ENCODE measurements at places on chromosomes 3 and 15.

- DNase-seq, result no peak
These were observed 18.6 kb downstream of the MTHFS start for GRCh38 chr15:79878078-79878705.

GRCh38 chr3:186920301-186920700 lies 10.0 kb upstream of the ST6GAL1 start:
- DNase-seq, result no peak

- peak; percentile 5 for DNase-seq
These were observed 70.1 kb upstream of the GLCE start for GRCh38 chr15:69090197-69090948.

- no peak for DNase-seq
These were observed 253.6 kb upstream of the CFAP20DC start for GRCh38 chr3:59303452-59303851.

DNA sequence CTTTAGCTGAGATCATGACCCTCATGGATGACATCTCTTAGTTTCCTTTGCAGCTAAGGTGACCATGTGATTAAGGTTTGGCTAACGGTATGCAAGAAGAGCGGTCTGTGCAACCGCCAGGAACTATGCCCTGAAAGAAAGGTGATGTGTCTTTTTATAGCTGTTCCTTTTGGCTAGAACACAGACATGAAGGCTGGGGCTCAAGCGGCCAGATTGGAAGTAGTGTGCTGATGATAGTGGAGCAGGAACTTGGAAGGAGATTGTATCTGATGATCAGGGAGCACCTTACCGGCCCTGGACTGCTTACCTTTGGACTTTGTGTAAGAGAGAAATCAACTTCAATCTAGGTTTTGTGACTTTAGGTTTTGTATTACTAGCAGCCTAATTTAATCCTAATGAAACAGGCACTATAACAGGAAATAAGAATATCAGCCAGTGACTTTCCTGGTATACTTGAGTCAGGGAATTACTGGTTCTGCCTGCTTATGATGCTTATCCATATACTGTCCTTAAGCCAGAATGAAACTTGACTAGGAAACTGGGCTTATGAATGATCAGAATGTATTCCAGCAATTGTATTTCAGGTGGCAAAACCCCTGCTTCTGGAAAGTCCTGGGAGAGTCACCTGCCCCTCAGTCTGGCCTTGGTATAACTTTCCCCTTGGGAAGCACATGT lies 164.3 kb upstream of the LRIG1 start:
- DNase-seq, result no peak

DNA sequence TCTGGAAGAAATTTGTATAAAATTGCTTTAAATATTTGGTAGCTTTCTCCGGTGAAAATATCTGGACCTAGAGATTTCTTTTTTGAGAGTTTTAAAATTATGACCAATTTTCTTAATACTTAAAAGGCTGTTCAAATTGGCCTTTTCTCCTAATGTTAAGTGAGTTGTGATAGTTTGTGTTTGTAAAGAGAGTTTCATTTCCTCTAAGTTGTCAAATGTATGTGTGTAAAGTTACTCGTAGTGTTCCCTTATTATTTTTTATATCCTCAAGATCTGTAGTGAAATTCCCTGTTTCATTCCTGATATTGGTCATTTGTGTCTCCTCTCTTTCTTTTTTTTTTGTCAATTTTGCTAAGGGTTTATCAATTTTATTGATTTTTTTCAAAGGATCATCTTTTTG lies 92.6 kb upstream of the CTNNB1 start:
- no peak for DNase-seq

DNA sequence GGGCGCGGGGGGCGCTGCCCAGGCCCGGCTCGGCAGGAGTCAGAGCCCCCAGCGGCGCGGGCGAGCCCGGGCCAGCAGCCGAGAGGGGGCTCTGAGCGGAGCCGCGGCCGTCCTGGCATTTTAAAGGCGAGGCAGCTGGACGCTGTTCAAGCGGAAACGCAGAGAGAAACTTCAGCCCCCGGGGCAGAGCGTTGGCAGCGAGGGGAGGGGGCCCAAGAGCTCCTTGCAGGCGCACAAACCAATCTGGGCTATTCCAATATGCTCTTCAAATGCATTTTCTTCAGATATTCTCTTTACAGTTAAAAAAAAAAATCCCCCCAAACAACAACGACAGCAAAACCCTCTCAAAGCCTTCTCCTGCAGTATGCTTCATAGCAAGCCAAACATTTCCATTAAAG lies at the start of gene CTXND1:
TSS of gene CTXND1 (minus strand) at position 93 of the 398 bp plus-strand sequence. CDS start 50,264 bp downstream, outside the sequence.
- no peak for DNase-seq

DNA sequence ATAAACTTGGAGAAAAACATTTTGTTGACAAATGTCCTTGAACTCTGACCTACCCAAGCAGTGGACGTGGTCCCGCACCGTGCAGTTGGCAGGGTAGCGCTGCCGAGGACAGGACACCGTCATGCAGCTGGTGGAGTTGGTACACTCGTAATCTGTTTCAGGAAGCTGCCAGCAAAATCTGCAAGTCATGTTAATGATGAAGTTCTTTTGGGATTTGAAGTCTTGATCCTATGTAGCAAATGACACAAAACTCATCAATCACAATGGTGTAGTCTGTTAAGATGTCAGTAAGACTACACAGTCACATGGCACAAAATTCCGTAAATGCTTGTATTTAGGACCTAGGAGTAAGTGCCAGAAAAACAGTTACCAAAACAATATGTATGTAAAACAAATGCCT lies 5.5 kb downstream of the TM2D3 start:
- DNase-seq, result no peak
